ENCODE measurements at places on chromosomes 11 and 22.

GRCh38 chr22:36465232-36466021 lies 16.0 kb downstream of the TXN2 start:
- DNase-seq = no peak

- no peak for DNase-seq
Measured at GRCh38 chr11:10648871-10649270, 44.7 kb downstream of the IRAG1 start.

GRCh38 chr11:3969613-3970012 lies 114.1 kb downstream of the STIM1 start:
- DNase-seq = no peak

DNA sequence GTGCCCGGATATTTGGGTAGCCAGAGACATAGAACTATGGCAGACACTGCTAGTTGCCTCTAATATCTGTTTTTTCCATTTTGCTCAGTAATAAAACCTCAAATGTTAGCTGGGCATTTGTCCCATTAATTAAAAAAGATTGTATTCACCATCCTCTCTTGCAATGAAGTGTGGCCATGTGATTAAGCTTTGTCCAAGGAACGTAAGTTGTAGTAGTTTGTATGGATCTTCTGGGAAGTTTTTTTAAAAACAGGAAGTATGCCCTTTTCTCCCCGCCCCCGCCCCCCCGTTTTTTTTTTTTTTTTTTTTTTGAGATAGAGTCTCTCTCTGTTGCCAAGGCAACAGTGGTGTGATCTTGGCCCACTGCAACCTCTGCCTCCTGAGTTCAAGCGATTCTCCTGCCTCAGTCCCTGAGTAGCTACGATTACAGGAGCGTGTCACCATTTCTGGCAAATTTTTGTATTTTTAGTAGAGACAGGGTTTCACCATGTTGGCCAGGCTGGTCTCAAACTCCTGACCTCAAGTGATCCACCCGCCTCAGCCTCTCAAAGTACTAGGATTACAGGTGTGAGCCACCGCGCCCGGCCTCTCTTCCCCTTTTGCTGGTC lies 1.7 kb upstream of the TMEM135 start:
- no peak for DNase-seq

GRCh38 chr11:14269692-14270573 lies 89.0 kb downstream of the RRAS2 start:
- DNase-seq = no peak

- no peak for DNase-seq
Measured at GRCh38 chr11:27437829-27438594, 34.6 kb downstream of the LGR4 start.

DNA sequence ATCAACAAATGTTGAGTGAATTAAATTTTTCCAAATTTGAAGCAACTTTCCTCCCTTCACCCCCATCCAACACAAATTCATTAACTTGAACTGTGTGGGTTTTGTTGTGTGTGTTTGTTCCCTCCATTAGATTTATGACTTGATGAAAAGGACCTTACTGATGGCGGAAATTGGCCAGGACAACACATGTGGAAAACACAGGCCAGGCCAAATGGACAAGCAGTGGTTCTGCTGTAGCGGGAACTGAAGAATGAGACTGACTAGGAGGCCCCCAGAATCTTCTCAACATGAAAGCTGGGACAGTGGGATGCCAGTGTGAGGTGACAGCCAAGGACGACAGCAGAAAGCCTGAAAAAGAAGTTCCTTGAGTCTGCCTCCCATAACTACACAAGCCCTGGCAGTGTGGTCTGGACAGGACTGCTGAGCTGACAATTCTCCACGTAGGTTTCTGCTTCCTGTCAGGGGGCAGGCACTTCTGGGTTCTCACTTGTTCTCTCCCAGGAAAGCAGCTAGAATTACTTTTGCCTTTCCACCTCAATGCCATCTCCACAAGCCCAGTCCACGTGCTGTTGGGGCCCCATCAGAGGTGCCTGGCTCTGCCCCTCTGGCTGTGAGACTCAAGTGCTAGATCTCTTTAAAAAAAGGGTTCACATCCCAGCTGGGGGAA lies 94.3 kb downstream of the ETS1 start:
- no peak for DNase-seq

GRCh38 chr11:83836883-83837654 lies 550.9 kb upstream of the CCDC90B start:
- no peak for DNase-seq

- DNase-seq = no peak
Measured at GRCh38 chr22:36564422-36565158, 35.6 kb upstream of the EIF3D start.

DNA sequence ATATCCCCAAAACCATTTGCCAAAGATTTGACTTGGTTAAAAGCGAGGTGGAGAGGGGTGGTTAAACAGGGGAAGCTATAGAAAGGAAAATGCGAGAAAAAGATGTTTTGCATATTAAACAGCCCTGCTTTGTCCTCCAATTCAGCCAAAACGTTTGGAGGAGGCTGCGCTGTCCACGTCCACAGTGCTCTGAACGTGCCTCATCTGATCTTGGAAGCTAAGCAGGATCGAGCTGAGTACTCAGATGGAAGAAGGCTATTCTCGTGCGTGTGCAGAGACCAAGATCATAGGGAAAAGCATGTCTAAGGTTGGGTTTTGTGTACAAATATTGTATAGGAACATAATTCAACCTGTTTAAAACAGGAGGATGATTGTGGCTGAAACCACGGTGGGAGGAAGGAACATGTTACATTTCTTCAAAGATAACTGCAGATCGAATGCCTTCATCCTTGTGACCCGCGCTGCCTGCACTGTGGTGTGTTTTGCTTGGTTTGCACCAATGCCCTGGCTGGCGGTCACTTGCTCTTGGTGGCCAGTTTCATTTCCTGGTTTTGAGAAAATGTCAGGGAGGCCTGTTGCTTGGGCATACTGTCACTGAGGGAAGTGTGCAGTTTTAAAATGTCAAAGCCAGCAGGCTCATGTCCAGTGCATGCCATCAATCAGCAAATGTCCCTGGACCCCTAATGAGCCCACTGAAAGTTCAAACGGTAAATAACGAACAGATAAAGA lies 40.4 kb downstream of the FLI1 start:
- no peak for DNase-seq

DNA sequence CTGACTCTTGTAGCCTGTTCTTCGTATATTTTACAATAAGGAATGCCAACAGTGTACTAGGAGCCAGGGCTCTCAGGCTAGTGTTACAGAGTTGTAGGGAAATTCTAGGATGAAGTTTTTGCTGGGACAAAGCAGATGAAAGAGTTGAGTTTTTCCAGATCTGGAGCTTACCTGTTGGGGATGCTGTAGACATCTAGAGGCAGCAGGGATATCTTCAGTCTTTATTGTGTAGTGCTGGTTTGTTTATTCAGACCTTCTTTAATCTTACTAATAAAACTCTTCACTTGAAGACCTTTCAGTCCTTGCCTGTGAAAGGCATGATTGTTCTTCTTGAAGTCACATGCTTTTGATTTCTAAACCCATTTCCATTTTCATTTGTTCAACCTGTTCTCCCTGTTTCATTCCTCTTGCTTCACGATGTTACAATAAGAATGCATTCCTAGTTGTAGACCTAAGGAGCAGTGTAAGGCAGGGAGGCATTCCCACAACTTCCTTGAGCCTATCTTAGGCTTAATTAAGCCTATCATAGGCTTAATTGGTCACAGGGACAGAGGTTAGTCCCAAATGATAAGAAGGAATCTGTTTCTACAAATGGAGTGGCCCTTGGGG lies 7.9 kb upstream of the SLC37A2 start:
- no peak for DNase-seq

GRCh38 chr22:46027211-46028105 lies 50.5 kb upstream of the WNT7B start:
- DNase-seq = no peak

GRCh38 chr22:42621505-42622002 lies 6.9 kb upstream of the POLDIP3 start:
- DNase-seq = no peak

GRCh38 chr22:47063606-47064005 lies 301.2 kb downstream of the TBC1D22A start:
- DNase-seq = no peak

GRCh38 chr11:11416917-11417316 lies 63.9 kb upstream of the CSNK2A3 start:
- DNase-seq = no peak

DNA sequence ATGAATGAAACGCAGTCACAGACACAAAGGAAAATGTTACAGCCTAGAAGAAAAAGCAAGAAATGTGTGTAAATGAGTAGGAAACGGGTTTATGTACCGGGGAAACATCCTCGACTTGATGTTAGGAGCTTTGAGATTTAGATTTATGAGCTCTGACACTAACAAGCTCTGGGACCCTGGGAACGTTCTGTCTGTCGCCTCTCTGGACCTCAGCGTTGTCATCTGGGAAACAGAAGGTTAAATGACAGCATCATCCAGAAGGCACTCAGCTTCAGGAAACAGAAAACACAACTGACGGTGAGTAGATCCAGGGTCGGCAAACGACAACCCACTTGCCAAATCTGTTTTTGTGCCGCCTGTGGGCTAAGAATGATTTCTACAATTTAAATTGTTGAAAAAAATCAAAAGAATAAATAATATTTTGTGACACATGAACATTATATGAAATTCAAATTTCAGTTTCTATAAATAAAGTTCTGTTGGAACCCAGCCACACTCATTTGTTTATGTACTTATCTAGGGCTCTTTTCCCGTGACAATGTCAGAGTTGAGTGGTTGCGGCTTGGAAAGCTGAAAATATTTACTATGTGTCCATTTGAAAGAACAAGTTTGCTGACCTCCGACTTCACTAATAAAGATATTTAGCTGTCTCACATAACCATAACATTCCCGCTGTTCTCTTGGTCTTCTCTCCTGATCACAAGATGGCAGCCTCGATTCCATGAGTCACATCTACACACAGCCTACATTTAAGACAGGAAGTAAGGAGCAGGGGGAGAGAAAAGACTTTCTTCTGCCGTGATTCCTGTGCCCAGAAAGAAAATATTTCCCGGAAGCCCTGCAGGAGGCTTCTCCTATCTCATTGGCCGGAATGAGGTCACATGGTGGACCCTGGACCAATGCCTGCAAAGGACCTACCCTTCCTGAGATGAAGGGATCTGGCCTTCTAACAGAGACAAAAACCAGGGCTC lies 47.1 kb upstream of the SYT13 start:
- DNase-seq = no peak

GRCh38 chr22:23579870-23580575 lies at the start of gene IGLL1:
TSS of gene IGLL1 (minus strand) at chr22:23580290. CDS start at chr22:23580190, 100 bp downstream.
- DNase-seq = no peak

Measured in bone marrow (tissue), 2 donors.